Uterus (tissue), 4 donors: ENCODE measurements at places on chromosomes 3 and 15. TPM values are rescaled to one million over a fixed set of nuclear protein-coding genes. Genes with fewer than 3 reads are reported as not detected.

MITF gene
- total RNA-seq, result 18.2 TPM

TGM4 gene
- not detected for total RNA-seq

LRTM1 gene
- total RNA-seq, result not detected

STARD9 gene
- 22.8 TPM for total RNA-seq

GRM7 gene
- 0.29 TPM for total RNA-seq

KLHL40 gene
- total RNA-seq, result not detected

RASL12 gene
- total RNA-seq, result 85.3 TPM

DNA sequence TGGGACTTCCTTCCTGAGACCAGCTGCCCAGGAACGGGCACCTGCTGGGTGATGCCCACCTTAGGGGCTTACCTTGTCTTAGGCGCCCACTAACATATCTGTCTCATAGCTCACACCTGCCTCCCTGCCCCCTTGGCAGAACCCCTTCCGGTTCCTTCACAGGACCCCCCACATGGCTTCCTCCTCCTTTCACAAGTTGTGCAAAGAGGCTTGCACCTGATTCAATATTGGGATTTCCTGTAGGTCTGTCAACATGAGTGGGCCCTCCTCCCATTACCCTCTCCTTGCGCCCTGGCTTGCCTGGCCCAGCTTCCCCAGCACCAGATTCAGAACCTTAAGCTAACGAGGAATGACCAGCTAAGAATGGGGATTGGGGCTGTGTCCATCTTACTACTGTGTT, 633 bp downstream of the THPO start:
- no peak for DNase-seq

DNA sequence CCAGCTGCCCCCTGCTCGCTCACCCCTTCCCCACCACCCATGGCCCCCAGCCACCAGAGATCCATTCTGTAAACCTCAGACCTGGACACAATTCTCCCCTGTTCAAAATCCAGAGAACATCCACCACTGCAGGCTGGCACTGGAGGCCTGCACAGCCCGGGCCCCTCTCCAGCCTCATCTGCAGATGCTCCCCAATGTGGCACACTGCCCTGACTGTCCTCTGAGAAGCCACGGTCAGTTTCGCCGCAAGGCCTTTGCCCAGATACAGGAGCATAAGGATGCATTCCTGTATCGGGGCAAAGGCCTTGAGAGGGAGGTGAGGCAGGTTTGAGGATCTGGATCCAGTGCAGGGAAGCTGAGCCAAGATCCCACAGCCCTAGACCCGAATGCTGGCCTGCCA, 175.4 kb upstream of the LINGO1 start:
- DNase-seq, result no peak

- peak; percentile 84 for DNase-seq
Observed at GRCh38 chr3:115658337-115659181, 35.2 kb downstream of the GAP43 start.

DNA sequence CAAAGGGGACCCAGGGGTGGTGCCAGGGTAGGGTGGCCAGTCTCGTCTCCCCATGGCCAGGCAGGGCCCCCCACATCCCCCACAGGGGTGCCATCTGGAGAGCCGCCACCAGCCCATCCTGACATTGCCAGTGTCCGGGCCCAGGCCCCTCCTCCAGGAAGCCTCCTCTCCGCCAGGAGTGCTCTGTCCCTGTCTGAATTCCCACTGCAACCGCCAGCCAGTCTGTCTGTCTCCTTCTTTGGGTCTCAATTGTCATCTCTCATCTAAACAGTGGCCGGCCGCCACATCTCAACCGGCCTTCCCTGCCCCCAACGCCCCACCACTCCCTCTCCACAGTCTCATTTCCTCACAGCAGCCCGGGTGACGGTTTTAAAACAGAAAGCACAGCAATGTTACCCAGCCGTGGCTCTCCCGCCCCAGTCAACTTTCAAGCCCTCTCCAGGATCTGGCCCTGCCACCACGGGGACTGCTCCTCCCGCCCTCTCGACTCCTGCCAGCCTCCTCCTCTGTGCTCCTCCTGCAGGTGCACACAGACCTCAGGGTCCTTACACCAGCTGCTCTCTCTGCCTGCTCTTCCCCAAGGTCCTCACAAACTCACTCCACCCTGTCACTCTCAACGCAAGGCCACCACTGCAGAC, 57.0 kb downstream of the IQSEC1 start:
- DNase-seq, result no peak

DNA sequence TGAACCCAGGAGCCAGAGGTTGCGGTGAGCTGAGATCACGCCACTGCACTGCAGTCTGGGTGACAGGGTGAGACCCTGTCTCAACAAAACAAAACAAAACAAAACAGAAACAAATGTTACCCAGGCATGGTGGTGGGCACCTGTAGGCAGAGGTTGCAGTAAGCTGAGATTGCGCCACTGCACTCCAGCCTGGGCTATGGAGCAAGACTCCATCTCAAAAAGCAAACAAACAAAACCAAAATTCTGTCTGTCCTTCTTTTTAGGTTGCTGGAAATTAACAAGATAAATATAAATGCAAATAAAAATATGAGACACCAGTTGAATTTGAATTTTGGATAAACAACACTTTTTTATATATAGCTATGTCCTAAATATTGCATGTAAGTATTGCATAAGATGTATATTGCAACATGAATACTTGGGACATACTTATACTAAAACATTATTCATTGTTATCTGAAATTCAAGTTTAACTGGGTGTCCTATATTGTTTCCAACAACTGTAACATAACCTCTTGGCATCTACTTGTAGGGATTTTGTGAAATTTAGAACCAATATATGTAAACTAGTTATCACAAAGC, 4.7 kb upstream of the CEP97 start:
- no peak for DNase-seq

DNA sequence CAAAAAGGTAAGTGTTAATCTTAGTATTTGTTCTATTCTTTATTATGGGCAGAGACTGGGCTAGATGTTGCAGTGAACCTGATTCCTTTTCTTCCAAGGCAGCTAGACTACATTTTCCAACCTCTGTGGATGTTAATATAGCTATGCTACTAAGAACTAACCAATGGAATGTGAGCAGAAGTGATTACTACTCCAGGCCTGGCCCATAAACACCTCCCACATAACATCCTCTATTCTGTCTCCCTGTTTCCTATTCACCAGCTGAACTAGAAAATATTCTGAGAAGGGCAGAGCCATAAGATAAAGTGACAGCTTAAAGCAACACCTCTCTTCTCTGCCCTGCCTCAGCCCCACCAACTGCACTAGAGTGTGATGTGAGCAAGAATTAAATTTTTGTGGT, 29.4 kb downstream of the CD200R1L start:
- no peak for DNase-seq

- DNase-seq, result no peak
Observed at GRCh38 chr3:143352850-143353550, 233.4 kb downstream of the CHST2 start.

DNA sequence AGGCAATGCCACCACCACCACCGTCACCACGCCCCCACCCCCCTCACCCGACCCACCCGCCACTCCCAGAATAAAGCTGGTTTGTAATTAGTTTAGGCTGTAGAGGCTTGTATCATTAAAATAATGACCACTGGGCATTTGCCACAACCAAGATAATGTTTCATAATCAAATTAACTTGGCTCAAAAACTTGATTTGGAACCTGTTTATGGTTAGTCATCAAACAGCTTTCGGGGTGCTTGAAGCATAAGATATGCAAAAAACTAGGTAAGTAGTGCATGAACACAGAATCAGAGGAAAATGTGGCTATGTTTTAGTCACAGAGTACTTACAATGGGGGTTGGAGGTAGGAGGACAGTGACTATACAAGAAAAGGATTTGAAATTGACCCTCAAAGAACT, 115.1 kb downstream of the FHIT start:
- no peak for DNase-seq

DNA sequence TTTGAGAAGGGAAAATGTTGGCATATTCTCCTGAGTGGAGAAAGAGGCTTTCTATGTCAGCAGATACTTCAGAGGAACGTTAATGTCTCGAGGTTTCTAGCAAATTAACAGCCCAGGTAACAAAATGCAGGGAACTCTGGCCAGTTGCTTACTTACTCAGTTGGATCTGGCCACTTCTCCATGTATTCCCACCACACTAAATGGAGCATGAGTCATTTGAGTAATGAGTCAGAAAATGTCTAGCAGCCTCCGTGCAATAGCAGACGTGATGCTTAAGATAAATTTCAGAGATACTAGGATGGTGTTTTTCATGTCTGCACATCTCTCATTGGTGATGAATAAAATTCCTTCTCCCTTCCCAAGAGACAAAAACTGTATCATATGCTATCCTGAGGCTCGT, 671.5 kb downstream of the FHIT start:
- no peak for DNase-seq

DNA sequence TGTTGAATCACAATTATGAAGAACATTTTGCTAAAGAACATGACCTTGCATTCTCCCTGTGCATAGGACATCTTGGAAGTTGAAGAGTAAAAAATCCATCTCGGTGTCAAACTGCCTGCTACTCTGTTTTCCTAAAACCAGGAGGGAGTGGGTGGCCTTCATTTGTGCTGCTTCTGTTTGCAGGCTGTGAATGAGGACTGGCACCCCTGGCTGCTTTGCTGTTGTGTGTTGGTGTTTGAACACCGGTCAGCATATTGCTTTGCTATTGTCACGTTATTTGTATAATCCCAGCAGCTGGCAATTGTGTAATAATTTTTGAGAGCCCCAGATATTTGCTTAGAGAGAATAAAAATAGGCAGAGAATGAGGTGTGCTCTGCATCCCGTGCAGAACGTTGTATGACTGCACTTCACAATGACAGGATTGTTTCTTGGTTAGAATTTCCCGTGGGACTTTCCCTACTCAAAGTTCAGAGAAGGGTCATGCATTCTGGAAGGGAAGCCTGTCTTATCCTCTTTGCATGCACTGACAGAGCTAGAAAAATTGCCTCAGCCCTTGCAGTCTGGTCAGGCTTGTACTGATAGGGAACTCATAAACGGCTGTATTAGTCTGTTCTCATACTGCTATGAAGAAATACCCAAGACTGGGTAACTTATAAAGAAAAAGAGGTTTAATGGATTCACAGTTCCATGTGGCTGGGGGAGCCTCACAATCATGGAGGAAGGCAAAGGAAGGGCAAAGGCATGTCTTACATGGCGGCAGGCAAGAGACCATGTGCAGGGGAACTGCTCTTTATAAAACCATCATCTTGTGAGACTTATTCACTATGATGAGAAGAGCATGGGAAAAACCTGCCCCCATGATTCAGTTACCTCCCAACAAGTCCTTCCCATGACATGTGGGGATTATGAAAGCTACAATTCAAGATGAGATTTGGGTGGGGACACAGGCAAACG, 16.3 kb downstream of the SV2B start:
- no peak for DNase-seq

GRCh38 chr3:152621967-152622810, 212.7 kb upstream of the P2RY1 start:
- DNase-seq, result no peak

DNA sequence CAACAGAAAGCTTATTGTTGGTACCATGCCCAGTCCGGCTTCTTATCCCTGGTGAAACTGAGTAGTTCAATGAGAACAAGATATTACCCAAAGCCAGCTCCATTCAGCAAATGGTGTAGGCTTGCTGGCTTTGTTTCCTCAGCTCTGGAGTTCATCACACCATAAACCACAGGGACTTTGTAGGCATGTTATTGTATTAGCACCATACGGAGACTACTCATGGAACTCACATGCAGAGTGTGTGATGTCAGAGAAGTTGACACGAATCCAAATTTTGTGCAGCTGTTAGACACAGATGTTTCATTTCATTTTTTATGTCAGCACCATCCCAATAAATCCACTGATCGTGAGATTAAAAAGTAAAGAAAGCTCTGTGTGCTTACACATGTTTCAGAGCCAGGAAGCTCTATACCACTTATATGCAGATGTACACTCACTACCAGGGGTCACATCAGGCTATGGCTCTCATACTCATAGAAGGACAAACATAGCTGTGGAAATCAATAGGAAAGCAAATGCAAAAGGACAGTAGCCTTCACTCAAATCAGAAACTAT, 63.4 kb upstream of the LEKR1 start:
- DNase-seq, result no peak

DNA sequence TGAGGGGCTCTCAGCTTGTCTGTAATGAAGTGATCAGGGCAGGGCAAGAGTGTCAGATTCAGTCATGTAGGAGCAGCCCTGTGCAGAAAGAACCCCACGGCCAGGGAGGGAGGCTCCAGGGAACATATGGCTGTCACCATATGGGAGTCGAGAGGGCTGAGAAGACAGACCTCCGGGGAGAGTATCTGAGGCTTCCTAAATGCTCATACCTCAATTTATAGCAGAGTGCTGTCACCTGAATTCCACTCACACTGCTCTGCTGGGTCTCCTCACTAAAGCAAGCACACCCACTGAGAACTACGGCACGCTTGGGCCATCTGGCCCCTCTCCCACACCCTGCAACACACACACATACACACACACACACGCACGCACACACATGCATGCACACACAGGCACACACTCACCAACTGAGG, 92.3 kb upstream of the TJP1 start:
- DNase-seq, result no peak

GRCh38 chr15:83844742-83845141, 190.8 kb downstream of the ADAMTSL3 start:
- peak; percentile 61 for DNase-seq

DNA sequence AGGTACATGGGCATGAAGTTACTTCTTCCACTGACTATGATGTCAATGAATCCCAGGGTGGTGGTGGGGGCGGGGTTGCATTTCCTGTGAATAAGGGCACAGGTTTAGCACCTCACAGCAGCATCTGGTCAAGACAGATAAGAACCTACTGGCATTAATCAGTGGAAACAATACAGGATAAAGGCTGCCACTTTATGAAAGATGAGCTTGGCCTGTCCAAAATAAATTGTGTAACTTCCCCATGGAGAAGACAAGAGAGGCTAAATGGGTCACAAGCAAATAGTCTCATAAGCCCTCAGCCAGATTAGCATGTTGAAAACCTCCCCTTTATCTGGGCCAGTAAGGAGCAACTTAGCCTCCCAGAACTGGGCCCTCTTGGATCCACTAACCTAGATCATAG, 27.4 kb upstream of the PLSCR2 start:
- DNase-seq, result no peak

- peak; percentile 36 for DNase-seq
Observed at GRCh38 chr3:124034016-124034843, 42.3 kb upstream of the ROPN1 start.
